ENCODE measurements at places on chromosomes 5 and 9.

- DNase-seq, result no peak
Observed at GRCh38 chr5:142845954-142846398, 75.8 kb downstream of the ARHGAP26 start.

DNA sequence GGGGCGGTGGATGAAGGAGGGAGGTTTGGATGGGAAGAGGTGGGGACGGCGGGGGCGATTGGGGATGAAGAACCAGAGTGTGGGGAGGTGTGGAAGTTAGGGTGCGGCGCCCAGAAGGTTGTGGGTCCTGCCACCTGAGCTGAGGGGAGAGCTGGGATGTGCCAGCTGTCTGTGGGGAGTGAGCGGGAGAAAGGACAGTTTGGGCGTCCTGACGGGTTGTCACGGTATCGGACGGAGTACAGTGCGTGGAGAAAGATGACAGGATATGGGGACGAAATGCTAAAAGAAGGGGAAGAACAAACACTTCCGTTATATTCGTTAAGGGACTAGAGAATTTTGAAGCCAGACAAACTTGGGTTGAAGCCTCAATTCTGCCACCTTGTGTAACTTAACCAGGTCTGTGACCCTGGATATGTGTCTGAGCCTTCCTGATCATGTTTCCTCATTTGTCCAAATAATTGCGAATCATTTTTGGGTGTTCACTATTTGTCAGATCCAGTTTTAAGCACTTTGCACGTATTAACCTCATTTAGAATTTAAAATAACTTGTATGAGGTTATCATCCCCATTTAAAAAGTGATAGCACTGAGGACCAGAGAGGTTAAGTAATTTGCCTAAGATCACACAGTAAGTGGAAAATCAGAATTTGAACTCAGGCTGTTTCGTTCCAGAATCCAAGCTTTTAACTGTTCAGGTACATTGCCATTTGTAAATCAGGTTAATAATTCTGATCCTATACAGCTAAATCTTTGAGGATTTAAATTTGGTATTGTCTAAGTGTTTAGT, 689 bp downstream of the CNTRL start:
- peak; percentile 5 for DNase-seq

- DNase-seq, result no peak
Observed at GRCh38 chr5:21810737-21811316, 1042.3 kb downstream of the CDH12 start.

DNA sequence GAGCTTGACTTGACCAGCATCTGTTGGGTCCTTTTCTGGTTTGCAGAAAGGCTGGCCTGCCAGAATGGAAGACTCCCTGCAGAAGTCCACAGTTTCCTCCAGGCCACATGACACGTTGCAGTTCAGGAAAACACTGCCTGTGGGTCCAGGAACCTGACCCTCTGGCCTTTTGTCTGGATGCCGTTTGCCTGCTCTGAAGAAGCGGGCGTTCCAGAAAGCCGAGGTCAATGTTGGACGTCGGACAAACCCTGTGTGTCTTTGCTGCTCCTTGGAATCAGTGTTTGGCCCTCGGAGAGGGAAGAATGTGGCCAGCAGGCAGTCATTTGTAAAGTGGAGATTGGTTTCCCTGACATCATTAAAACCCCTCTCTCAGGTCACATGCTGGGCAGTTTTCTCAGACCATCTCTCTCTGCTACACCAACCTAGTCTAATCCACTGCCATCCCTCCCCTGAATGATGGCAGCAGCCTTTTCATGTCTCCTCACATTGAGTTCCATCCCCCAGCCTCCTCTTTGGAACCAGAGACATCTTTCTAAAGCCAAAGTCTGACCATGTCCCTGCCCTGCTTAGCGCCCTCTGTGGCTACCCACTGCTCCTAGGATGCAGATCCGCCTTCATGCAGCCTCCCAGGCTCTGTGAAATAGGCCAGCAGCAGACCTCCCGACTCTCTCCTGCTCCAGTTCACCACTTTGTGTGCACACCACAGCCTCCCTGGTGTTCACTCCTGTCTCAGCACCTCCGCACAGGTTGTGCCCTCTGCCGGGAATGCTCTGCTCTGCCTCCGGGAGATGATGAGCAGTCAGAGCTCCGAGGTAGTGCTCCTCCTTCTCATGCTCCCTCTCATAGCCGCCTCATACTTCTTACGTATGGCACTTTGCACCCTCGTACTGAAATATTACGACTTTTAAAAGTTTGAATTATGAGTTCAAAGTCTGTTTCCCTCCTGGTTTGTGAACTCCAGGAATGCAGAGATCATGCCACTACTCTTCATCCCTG, 75.6 kb downstream of the RALGPS1 start:
- no peak for DNase-seq

- DNase-seq, result no peak
Observed at GRCh38 chr5:80090884-80091166, 55.7 kb downstream of the THBS4 start.

- DNase-seq, result peak; percentile 59
Observed at GRCh38 chr9:99822109-99822805, 572 bp downstream of the NR4A3 start.

DNA sequence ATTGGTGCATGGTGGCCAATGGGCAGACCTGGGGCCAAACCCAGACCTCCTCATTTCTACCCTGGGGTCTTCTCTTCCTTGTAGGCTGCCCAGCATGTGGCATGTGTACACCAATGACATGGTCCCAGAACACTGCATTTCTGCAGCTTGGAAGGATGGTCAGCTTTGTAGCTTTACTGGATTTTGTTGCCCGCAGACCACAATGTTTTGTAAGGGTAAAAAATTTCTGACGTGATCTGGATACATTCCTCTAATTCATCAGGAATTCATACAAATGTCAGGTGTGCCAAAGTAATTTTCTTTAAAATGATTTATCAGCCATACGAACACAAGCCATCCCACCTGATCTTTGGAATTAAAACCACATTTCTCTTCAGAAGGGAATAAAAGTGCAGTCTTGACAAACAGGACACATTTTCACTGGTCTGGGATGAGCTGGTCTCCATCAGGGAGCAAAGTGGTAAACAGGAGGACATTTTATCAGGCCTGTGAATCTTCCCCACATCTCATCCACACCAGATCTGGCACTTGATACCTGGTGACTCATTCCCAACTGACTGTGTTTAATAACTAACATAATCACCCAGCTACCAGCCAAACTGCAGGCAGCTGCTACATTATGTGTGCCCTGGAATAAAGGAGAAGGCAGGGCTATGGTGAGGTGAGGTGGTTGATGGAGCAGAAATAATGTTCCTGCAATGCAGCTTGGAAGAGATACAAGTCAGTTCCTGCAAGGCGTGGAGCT, 103.9 kb downstream of the SPOCK1 start:
- DNase-seq, result no peak

GRCh38 chr5:179833056-179833708, 12.5 kb downstream of the SQSTM1 start:
- no peak for DNase-seq

GRCh38 chr5:14851597-14851996, 20.0 kb downstream of the ANKH start:
- DNase-seq, result no peak

GRCh38 chr5:83973925-83974815, 253.5 kb upstream of the HAPLN1 start:
- no peak for DNase-seq

- DNase-seq, result no peak
Observed at GRCh38 chr9:105911104-105911911, 217.0 kb downstream of the TMEM38B start.

All from T-cell (primary cell).